ENCODE measurements at places on chromosomes 5 and 9.

DNA sequence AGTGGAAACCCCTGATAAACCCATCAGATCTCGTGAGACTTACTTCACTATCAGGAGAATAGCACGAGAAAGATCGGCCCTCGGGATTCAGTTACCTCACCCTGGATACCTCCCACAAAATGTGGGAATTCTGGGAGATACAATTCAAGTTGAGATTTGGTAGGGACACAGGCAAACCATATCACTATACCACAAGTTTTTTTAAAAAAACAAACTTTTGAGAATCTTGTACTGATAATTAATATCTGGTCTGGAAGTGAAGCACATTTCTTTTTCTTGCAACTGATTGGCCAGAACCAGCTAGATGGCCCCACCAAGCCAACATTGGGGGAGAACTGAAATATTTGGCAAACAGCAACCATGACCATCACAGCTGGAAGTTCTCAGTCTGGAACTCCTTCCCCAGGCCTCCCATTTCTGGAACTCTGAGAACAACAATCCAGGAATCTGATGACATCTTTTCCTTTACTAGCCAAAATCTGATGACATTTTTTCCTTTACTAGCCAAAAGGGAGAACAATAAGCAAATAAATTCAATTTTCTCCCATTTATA, 51.8 kb upstream of the CDKN2B start:
- H3K4me1 ChIP-seq, result no peaks in the 10 kb centered on the region
- no peak overlapping the region for H3K4me3 ChIP-seq
- H3K27ac ChIP-seq, result no peak overlapping the region

GRCh38 chr9:29208670-29209069, 1635.4 kb upstream of the C9orf72 start:
- H3K36me3 ChIP-seq, result no peaks in the 10 kb centered on the region
- no peak for DNase-seq
- no peak overlapping the region for H3K27ac ChIP-seq
- peaks cover 42% of the 10 kb centered on the region for H3K27me3 ChIP-seq
- H3K4me1 ChIP-seq, result peaks cover 15% of the 10 kb centered on the region

DNA sequence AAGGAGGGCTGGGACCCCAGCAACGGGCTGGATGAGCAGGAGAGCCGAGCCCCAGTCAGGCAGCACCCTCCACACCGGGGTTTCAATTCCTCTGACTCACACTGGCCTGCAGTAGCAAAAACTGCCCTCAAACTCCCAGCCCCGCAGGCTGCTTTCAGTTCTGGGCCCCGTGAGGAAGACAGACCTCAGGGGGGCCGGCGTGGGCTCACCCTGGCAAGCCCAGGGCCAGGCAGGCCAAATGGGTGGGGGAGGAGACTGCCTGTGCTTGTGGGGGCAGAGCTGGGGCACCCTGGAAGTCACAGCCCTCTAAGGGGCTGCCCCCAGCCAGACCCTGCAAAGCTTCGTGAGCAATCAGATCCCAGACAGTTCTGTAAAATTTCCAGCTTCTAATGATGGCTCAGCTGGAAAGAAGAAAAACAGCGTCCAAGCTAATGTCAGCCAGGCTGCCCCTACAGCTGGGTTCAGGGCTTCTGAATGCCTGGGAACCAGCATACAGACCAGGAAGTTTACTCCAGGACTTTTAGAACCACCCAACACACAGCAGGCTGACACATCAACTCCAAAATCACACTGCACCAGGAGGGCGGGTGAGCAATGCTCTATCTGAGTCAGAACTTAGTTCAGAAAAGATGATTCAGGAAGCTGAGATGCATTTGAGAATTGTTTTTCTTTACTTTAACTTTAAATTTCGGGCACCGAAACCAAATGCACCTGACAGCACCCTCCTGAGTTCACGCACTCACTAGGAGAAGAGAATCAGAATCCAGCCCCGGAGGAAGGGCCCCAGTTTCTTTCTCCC, 34.7 kb downstream of the LPCAT1 start:
- peaks cover 42% of the 10 kb centered on the region for H3K36me3 ChIP-seq
- DNase-seq, result no peak
- no peak overlapping the region for H3K27ac ChIP-seq
- H3K4me1 ChIP-seq, result no peaks in the 10 kb centered on the region
- H3K27me3 ChIP-seq, result no peaks in the 10 kb centered on the region

GRCh38 chr5:84816746-84817547, 432.3 kb upstream of the EDIL3 start:
- H3K4me1 ChIP-seq, result peaks cover 32% of the 10 kb centered on the region
- no peak overlapping the region for H3K4me3 ChIP-seq
- no peaks in the 10 kb centered on the region for H3K36me3 ChIP-seq
- no peak overlapping the region for H3K27ac ChIP-seq
- peaks cover 3% of the 10 kb centered on the region for H3K27me3 ChIP-seq

- H3K4me1 ChIP-seq, result peaks cover 71% of the 10 kb centered on the region
- no peaks in the 10 kb centered on the region for H3K36me3 ChIP-seq
- H3K27me3 ChIP-seq, result peaks cover 16% of the 10 kb centered on the region
- H3K27ac ChIP-seq, result no peak overlapping the region
- H3K4me3 ChIP-seq, result no peak overlapping the region
- DNase-seq, result no peak
Measured at GRCh38 chr9:38359689-38360385, 32.7 kb upstream of the ALDH1B1 start.

DNA sequence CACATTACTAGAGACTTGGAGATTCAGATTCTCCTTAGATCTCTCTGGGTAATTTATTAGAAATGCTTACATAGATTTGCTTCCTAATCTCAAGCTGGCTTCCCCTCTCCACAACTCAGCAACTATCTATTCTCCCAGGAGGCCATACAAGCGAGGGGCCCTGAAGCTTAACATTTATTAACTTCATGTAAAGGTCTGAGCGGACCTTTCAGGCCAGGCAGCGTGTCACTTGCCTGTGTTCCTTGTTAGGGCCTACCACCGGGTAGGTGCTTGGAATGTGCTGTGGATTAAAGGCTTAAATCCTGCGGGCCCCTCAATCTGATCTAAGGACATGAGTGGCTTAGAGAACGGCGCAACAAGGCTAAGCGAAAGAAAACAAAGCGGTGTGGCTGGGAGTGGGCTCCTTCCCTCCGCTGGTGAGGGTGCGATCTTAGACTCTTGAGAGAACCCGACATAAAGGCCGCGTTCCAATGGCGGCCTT, 712 bp upstream of the HSPA4 start:
- H3K27ac ChIP-seq, result peak overlapping the region; percentile 100
- H3K36me3 ChIP-seq, result peaks cover 24% of the 10 kb centered on the region
- no peak for DNase-seq
- H3K4me1 ChIP-seq, result peaks cover 59% of the 10 kb centered on the region

DNA sequence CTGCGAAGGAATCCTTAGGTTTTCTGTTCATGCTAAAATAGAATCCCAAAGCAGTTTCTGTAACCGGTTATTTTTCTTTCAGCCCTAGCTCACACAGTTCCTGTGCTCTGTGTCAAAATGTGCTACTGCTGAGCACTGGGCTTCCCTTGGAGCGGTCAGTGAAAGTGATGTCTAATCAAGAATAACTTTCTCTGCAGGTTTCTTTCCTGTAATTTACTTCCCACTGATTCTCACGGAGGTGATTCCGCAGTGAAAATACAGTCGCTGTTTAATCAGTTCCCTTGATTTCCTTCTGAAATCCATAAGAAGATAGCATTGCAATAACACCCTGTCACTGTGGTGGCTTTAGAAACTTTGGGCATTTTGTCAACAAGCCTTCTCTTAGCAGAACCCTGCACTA, 112.0 kb upstream of the ISL1 start:
- no peak for DNase-seq
- no peak overlapping the region for H3K27ac ChIP-seq
- H3K27me3 ChIP-seq, result no peaks in the 10 kb centered on the region
- H3K36me3 ChIP-seq, result no peaks in the 10 kb centered on the region
- no peak overlapping the region for H3K4me3 ChIP-seq

DNA sequence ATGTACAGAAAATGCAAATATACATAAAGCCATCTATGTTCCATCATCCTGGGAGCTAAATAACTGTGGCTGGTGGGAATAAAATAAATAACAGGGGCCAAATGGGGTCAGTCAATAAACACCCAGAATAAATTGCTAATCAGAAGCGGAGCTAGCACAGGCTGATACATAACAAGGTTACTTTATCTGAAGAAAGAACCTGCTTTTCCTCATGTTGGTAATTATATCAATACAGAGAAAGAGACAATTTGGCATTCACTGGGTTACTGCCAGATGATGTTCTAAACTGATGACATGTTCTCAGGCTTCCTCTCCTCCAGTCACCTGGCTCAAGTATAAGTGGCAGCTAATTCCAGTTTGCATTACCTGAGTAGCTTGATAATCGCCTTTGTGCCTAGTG, 144.9 kb upstream of the CD180 start:
- H3K4me3 ChIP-seq, result no peak overlapping the region
- H3K27ac ChIP-seq, result no peak overlapping the region
- no peaks in the 10 kb centered on the region for H3K27me3 ChIP-seq
- H3K36me3 ChIP-seq, result peaks cover 15% of the 10 kb centered on the region
- no peak for DNase-seq

DNA sequence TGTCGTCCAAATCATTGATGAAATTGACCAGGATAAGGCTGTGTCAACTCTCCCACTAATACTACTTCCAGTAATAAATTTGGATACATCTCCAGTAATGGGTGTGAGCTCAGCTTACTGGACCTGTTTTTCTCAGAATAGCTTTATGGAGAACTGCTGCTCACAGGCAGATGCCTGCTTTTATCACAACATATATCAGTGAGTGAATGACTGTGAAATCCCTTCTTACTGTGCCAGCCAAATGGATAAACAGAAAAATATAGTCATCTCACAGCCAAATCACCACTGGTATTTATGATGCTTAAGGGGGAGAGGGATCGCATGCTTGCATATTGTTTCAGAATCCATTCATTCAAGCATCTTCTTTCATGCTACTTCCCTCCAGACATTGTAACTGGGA, 148.4 kb upstream of the PAPPA start:
- no peak overlapping the region for H3K27ac ChIP-seq
- DNase-seq, result no peak
- H3K27me3 ChIP-seq, result no peaks in the 10 kb centered on the region
- no peak overlapping the region for H3K4me3 ChIP-seq

DNA sequence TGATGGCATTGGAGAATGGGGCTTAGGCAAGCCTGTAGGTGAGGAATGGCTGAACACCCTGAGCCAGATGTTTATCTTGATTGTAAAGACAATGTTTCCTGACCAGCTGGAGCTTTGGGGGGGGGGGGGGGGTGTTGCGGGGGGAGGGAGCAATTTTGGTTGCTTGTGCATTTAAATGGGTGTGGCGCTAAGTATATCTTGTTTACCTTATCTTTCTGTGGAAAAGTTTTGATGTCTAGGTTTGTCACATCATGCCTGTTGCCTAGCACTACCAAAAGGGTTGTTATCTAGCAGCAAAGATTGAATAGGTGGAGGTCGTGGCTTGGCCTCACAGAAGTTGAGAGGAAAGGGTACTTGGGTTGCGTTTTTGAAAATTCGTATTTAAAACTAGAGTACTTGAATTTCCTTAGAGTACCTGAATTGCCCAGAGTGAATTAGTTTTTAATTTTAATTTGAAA, 1.3 kb downstream of the SMAD5 start:
- peak overlapping the region; percentile 96 for H3K27ac ChIP-seq
- DNase-seq, result no peak
- H3K36me3 ChIP-seq, result peaks cover 32% of the 10 kb centered on the region
- H3K4me3 ChIP-seq, result peak overlapping the region; percentile 97
- H3K27me3 ChIP-seq, result no peaks in the 10 kb centered on the region

DNA sequence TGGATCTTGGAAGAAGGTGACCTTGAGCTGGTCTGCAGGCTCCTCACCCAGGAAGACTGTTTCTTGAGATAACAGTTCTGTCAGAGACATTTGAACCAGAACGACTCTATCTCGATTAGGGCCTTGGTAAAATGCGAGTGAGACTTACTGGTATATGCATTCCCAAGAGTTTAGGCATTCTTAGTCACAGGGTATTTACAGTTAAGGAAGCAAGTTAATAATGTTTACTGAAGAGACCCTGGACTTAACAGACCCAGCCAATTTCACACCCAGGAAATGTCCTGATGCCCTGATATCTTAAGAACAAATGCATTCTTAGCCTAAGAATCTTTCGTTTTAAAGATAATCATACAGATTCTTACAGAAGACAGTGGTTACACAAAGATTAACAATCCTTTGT, 1867.2 kb upstream of the C9orf72 start:
- peaks cover 2% of the 10 kb centered on the region for H3K27me3 ChIP-seq
- peaks cover 4% of the 10 kb centered on the region for H3K36me3 ChIP-seq
- no peak overlapping the region for H3K4me3 ChIP-seq

GRCh38 chr9:120882935-120883607, 6.1 kb upstream of the PHF19 start:
- no peak for DNase-seq
- H3K36me3 ChIP-seq, result no peaks in the 10 kb centered on the region
- H3K27ac ChIP-seq, result no peak overlapping the region
- peaks cover 38% of the 10 kb centered on the region for H3K27me3 ChIP-seq
- H3K4me1 ChIP-seq, result peaks cover 43% of the 10 kb centered on the region

All from nephron progenitor cell (in vitro differentiated cells).